ENCODE measurements at places on chromosomes 11 and 22. TPM values are rescaled to one million over a fixed set of nuclear protein-coding genes. Genes with fewer than 3 reads are reported as not detected.

DNA sequence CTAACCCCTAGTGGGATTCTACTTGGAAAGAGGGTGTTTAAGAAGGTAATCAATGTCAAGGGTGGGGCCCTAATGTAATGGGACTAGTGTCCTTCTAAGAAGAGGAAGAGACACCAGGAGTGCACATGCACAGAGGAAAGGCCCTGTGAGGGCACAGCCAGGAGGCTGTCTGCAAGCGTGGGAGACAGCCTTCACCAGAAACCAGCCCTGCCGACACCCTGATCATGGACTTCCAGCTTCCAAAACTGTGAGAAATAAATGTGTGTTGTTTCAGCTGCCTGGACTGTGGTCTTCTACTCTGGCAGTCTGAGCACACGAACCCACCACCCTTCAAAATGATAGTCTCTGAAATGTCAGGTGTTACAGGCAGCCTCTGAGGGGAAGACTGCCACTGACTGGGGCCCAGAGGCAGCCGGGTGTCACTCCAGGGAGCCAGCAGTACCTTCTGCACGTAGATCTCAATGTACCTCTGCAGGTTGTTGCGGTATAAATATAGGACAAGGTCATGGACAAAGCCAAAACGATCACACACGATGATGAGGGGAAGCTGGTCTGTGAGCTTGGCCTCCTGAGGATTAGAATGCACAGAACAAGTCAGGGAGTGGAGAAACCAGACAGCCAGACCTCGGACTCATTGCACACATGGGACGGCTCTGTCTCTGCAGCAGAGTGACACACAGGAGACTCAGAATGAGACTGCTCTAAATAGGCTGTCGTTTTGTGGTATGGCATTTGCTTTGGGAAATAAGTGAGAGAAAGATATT, 43.9 kb upstream of the SLC25A1 start:
- DNase-seq, result no peak

DNA sequence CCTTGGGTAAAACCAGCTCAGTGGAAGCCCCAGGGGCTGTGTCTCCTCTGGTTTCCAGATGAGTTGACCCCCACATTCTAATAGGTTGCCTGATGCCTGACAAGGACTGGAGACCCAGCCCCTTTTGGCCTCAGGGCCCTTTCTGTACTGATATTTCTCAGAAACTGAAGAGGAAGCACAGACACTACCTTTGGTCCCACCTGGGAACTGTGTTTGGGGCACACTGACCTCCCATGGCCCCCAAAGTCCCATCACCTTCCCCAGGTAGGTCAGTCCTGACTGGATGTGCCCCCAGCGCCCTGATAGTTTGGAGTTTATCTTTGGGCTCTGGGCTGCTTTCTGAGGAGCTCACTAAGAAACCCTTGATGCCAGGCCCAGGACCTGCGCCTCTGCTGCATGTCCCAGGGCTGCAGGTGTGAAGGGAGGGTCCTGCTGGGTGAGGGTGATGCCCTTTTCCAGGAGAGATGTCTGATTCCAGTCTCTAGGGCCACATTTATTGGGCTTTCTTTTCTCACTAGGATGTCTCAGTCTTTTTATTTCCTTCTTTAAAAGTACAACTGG, 106.7 kb downstream of the GGTLC2 start:
- no peak for DNase-seq

DNA sequence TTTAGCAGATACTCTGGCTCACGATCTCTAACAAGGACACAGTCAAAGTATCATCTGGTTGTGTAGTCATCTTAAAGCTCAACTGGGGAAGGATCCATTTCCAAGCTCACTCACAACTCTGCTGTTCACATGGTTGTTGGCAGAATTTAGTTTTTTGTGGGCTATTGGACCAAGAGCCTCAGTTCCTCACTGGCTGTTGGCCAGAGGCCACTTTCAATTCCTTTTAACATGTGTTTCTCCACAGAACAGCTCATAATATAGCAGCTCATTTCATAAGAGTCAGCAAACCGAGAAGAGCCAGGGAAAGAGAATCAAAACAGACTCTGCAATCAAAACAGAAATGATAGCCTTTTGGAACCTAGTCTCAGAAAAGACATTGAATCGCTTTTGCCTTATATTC, 22.6 kb downstream of the IZUMO1R start:
- DNase-seq, result no peak

- no peak for DNase-seq
These were observed 110.7 kb downstream of the RPL27A start for GRCh38 chr11:8793114-8793777.

DNA sequence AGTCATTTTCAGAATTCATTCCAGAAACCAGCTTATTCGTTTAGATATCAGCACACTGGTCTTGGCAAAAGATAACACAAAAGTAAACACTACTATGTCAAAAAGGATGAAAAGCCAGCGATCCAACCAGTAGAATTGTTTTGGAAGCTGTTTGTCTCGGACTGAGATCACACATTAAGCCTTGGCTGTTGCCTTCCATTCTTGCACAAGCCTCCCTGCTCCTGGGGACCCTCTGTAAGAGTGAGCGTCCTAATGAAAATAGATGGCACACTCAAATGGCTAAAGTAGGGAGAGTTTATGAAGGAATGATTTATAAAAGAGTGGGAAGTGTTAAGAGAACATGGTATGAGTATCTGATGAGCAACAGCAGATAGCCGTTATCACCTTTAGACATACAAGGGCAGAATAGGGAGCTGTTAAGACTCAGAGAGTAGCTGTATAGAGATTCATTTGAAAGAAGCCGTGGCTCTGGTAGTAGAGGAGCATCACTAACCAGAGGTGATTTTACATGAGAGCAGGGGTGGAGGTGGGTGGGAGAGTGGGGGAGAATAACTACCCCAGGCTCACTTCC, 25.2 kb downstream of the PDE3B start:
- no peak for DNase-seq

GRCh38 chr22:50107529-50107928, 17.7 kb downstream of the MOV10L1 start:
- DNase-seq, result no peak

DNA sequence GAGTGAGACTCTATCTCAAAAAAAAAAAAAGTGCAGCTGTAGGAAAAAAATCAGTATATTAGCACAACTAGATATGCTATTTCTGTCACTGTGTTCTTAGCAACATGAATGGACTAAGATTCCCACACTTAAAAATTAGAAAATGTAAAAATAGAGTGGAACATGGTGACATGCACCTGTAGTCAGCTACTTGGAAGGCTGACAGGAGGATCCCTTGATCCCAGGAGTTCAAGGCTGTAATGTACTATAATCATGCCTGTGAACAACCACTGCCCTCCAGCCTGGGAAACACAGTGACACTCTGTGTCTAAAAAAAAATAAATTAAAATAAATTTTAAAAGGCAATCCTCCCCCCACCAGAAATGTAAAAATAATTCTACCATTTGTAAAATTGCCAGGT, 29.8 kb downstream of the PICALM start:
- DNase-seq, result no peak

DNA sequence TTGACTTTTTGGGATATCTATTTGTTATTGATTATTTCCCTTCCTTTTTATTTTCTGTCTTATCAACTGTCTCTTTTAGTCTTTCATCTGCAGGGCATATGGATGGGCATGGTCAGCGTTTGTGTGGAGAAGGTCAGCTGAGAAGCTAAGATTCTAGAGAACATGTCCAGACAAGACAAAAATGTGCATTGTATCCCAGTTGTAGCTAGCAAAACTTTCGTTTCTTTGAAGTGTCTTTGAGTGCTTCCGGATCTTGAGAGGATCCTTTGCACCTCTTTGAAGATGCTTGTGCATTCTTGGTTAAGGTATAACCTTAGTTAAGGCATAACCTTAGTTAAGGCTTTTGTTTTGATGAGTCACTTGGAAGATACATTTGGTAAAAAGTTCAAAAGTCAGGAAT, 329.9 kb upstream of the LRRC4C start:
- no peak for DNase-seq

- DNase-seq, result no peak
These were observed 29.5 kb downstream of the TREH start for GRCh38 chr11:118649941-118650340.

DNA sequence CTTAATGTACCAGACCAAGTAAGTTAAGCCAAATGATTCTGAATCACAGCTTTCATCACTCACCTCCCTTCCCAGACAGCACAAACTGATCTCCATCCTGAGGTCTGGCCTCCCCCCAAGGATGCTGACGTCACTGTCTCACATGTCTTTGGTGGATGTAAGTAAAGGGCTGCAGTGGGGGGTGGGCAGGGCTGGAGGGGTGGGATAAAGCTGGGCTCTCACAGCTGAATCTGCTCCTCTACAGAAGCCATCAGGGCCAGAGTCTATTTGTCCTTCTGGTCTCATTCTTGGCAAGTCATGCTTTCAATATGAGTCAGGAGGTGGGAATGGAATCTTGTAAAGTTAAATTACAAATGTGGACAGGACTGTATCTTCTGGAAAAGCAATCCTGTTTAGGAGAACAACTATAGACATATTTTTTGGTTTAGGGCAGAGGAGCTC, 32.7 kb downstream of the P4HA3 start:
- peak; percentile 93 for DNase-seq

DNA sequence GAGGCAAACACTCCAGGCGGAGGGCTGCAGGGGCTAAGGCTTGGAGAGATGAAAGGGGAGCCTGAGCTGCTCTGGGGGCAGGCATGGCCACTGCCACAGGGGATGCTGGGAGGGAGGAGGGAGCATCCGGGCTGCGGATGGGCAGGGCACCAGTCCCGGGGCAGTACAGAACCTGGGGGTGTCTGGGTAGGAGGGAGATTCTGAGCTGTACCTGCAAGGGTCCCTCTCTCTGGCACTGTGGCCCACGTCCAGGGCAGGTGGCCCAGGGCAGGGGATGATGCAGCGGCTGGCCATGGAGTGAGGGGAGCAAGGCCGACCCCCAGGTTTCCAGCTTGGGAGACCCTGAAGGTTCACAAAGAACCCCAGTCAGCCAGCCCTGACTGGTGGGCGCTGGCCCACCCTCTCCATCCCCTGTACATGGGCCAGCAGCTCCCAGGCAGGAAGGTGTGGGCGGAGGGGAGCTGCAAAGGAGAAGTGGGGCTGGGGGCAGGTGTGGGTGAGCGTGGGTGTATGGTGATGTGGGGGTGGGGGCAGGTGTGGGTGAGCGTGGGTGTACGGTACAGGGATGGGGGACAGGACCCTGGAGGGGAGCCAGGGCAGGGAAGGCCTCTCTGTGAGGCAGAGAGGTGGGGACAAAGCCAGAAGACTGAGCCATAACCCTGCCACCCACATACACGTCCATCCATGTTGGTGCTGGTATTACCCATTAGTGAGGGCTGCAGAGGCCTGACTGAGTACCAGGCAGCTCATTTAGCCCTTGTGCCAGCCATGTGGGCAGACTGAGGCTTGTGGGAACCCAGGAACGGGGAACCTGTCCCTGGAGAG, 2.2 kb upstream of the TNFRSF13C start:
- DNase-seq, result no peak

DNA sequence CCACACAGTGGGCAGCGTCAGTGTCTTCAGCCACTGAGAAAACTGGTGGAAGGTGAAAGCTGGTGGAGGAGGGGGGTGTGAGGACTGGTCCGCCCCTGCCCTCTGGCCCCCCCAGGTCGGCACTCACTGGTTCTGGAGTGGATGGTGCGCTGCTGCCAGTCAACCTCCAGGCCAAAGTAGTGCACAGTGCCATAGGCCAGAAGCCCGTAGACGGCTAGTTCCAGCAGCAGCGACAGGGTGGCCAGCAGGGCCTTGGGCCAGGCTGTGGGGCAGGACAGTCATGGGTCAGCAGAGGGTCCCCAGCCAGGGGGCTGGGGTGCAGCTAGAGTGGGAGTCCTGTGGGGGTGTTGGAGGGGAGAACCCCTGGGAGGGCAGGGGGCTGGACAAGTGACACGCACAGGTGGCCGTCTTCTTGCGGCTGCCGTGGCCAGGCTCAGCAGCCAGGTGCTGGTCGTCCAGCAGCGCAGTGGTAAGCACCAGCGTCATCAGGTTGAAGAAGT, 2.2 kb downstream of the LMF2 start:
- no peak for DNase-seq

GRCh38 chr11:43825217-43825816, 55.3 kb upstream of the ALKBH3 start:
- peak; percentile 59 for DNase-seq

GRCh38 chr11:97544431-97544830, 1154.6 kb downstream of the JRKL start:
- no peak for DNase-seq

GRCh38 chr11:88411265-88411664, 73.7 kb upstream of the CTSC start:
- peak; percentile 76 for DNase-seq

- peak; percentile 64 for DNase-seq
These were observed 44.4 kb upstream of the CLMP start for GRCh38 chr11:123239191-123240150.

- no peak for DNase-seq
These were observed 10.0 kb downstream of the DTX4 start for GRCh38 chr11:59181746-59182456.

DNA sequence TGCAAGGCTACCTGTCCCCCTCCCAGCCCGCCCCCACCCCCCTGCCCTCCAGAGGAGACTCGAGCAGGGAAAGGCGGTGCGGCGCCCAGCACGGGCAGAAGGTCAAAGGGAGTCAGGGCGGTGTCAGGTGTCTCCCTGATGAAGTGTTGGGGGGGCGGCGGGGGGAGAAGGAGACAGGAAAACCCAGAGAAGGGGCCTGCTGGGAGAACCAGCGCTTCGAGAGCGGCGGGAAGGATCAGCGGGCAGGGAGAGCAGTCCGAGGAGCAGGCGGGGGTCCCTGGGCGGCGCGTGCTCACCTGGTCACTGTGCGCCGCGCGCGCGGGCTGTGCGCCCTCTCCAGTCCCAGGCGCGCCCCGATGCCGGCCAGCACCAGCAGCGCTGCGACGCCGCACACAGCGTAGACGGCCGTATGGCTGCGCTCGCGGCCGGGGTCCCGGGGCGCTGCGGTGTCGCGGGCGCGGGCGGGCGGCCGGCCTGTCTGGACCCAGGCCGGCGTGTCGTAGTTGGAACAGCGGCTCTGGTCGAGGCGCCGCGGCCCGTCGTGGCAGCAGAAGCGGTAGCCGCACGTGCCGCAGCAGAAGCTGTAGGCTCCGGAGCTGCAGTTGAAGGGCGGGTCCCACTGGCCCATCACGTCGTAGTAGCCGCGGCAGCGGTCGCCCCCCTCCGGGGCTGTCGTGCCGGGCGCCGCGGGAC, 886 bp downstream of the SHISA8 start:
- DNase-seq, result no peak

AIFM3 gene
- total RNA-seq, result 1.5 TPM

GDPD5 gene
- total RNA-seq, result 21.4 TPM

MMP10 gene
- 0.07 TPM for total RNA-seq

GLYAT gene
- total RNA-seq, result not detected

DEUP1 gene
- 0.26 TPM for total RNA-seq

PICK1 gene
- total RNA-seq, result 45.5 TPM

PRODH gene
- total RNA-seq, result 0.84 TPM

TTC38 gene
- 41.4 TPM for total RNA-seq
